ENCODE measurements at places on chromosomes 16 and 17.

DNA sequence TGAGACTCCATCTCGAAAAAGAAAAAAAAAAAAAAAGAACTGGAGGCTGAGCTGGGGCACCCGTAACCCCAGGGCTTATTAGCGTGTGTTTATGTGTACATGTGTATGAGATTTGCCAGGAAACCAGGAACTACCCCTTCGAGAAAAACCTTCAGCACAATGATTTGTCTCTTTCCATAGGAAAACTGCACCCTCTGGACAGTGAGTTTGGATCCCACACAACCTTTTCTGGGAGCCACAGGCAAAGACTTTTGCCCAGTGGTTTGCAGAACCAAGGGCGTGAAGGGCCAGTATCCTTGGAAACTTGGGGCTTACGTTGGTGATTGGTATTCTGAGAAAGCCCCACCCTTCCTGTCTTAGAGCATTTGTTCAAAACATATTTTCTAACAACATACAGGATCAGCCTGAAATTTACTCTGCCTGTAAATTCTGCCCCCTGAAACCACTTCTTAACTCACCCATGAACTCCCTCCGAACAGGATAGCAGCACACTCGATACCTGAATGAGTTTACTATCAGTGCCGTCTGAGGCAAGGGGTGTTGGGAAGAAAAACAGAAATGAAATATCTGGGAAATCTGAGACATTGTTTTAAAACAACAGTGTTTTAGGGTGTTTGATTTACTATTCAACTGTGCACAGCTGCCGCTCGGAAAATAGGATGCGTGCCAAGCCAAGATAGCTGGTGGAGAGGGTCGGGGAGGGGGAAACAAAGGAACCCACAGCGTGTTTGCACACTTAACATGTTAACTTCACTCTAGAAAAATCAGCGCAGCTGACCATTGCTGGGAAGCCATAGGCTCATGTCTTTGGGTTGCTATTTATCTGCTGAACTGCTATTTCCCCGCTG, 40.2 kb upstream of the MAF start:
- DNase-seq: no peak

GRCh38 chr17:76076765-76077583, 2.0 kb upstream of the ZACN start:
- DNase-seq: no peak

DNA sequence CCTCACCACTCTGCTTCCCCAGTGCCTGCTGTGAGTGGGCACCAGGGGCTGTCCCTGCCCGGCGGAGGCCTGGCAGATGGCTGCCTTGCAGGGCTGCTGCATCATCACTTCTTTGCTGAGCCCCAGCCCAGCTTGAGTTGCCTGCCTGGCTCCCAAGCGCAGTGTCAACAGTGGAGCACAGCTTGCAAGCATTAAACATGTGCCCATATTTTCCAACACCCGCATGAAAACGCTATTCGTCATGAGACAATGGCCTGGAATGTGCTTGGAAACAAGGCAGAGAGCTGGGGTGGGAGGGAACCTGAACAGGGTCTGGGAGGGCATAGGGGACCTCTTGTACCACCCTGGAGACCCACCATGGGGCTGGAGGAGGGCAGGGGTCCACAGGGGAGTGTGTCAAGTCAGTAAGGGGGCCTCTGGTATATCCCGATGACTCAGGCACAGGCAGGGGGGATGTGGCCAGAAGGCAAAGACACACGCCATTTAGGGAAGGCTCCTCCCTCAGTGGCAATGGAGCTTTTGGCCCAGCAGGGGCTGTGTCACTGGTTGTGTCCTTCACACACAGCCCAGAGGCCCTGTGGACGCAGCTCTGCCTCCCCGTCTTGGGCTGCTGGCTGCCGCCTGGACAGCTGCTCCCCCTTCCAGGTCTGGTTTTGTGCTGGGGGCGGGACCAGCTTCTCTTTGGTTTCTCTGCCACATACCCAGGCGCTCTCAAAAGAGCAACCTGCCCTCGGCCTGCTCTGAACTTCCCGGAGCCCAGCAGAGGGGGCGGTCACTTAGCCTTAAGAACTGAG, 17.4 kb upstream of the MTSS2 start:
- no peak for DNase-seq

GRCh38 chr16:89155184-89155679, 16.3 kb upstream of the CDH15 start:
- DNase-seq: no peak

DNA sequence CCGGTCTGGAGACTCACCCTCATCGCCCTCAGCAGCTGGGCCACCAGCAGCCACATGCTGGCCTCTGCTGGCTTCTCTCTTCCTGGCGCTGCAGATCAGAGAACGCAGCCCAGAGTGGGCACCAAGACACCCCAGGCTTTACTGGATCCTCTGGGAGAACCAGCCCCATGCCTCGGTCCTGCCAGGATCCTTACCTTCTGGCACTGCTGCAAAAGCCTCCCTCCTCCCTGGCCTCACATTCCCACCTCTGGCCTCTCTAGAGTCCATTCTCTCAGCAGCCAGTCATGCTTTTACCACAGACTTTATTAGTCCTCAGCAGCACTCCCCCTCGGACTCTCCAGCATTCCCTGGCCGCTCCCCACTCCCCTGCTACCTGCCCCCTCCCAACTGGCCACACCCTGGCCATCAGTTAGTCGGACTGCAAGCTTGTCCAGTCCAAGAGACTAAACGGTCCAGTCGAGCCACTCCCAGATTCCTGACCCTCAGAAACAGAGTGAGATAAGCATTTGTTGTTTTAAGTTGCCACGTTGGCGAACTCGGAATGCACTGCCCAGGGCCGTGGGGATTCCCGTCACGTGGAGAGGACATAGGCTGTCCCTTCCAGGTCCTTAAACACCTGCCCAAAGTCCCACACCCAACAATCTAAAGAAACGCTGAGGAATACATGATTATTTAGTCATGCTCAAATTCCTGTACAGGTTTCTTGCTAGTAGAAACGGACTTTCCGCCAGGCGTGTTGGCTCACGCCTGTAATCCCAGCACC, 5.9 kb upstream of the SPG7 start:
- no peak for DNase-seq

GRCh38 chr17:49442041-49442440, 27.4 kb upstream of the PHB1 start:
- DNase-seq: no peak

GRCh38 chr17:31680126-31680525, 178.9 kb downstream of the COPRS start:
- DNase-seq: no peak

GRCh38 chr16:67963292-67963661, 5.2 kb downstream of the SLC12A4 start:
- no peak for DNase-seq

GRCh38 chr17:7296189-7296861, 1.9 kb upstream of the YBX2 start:
- DNase-seq: peak; percentile 59

GRCh38 chr16:17518441-17518840, 47.7 kb upstream of the XYLT1 start:
- no peak for DNase-seq

GRCh38 chr16:59510008-59510424, 775.9 kb upstream of the GOT2 start:
- no peak for DNase-seq

DNA sequence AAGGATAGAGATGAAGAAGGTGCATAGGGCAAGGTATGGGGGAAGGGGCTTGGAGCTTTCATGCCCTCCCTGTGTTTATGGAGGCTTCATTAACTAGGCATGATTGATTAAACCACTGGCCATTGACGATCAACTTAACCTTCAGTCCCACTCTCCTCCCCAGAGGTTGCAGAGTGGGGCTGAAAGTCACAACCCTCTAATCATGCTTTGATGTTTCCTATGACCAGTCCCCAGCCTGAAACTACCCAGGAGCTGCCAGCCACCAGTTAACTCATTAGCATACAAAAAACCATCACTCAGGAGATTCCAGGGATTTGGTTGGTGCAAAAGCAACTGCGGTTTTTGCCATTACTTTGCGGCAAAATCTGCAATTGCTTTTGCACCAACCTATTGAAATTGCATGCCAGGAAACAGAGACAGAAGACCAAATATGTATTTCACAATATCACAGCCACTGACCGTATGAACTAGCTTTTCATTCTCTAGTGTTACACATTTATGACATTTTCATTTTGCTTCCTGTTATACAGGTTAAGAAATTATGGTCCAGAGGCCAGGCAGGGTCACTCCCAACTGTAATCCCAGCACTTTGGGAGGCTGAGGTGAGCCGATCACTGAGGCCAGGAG, 5.4 kb downstream of the GFOD2 start:
- DNase-seq: no peak

DNA sequence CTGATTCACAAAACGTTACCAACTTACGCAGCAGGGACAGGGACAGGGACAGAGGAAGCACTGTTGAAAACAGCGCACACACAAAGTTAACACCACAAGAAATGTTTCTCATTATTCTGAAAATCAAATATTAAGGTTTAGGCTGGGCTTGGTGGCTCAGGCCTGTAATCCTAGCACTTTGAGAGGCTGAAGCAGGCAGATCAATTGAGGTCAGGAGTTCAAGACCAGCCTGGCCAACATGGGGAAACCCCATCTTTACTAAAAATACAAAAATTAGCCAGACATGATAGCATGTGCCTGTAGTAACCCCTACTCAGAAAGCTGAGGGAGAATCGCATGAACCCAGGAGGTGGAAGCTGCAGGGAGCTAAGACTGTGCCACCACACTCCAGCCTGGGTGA, 4.2 kb downstream of the CYTH1 start:
- DNase-seq: no peak

DNA sequence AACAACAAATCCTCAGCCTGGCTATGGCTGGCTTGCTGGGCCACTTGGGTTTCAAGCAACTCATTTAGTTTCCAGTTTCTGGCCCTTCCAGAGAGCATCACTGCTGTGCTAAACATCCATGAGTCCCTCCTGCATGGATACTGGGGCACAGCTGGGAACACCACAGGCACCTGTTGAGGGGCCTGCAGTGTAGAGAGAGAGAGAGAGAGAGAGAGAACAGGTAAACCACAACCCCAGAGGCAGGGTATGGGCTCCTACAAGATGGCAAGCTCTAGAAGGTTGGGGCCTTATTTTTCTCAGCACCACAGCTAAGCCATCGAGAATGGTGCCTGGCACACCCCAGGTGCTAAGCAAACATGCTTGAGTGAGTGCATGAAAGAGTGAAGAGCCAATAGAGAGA, 120.3 kb downstream of the RBFOX3 start:
- DNase-seq: no peak

DNA sequence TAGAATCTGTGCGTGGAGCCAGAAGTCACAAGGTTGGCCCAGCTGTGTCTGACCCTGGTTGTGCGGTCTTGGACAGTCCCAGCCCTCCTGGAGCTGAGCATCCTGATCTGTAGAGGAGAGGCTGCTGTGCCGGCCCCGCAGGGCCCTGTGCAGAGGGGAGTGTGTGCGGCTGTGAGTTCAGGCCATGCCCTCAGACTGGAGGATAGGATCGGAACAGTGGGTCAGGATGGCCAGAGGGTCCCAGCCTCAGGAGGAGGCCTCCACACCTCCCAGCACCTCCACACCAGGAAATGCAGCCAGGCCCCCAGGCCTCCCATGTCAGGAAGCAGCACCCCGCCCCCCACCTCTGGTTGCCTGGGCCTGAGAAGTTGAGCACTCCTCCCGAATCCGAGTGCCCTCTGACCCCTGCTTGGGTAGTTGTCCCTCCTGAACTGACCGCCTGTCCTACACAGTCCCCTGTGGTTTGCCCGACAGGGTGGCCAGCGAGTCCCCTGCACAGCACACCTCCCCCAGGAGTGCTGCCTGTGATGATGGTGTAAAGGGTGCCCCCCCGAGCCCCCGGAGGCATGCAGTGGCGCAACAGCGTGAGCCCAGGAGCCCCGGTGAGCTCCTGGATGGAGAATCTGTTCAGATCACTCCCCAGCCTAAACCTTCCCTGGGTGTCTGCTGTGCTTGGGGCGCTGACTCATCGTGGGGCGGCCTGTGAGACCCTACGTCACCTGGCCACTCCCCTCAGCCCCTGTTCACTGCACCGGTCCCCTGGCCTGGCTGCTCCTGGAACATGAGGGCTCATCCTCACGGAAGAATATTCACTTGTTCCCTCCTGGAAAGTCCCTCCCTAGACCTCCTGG, 285.2 kb downstream of the SEC14L1 start:
- no peak for DNase-seq

- no peak for DNase-seq
Observed at GRCh38 chr16:80059836-80060235, 459.3 kb upstream of the MAF start.

DNA sequence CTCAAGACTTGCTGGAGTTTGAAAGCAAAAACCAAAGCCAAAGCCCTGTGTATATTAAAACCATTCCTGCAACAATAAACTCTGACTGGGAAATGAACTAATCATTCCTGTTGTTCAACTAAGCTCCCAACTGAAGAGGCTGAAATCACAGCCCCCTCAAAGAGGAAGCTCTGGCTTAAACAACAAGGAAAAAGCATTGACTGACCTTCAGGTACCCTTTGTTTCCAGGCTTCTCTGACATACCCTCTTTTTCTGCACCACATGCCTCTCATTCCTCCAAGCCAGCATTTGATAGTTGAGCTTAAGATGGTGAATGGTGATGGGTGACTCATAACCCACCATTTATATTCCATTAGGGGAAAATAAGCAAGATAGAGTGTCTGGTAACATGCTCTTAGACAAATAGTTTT, 470.9 kb upstream of the SOX9 start:
- no peak for DNase-seq

DNA sequence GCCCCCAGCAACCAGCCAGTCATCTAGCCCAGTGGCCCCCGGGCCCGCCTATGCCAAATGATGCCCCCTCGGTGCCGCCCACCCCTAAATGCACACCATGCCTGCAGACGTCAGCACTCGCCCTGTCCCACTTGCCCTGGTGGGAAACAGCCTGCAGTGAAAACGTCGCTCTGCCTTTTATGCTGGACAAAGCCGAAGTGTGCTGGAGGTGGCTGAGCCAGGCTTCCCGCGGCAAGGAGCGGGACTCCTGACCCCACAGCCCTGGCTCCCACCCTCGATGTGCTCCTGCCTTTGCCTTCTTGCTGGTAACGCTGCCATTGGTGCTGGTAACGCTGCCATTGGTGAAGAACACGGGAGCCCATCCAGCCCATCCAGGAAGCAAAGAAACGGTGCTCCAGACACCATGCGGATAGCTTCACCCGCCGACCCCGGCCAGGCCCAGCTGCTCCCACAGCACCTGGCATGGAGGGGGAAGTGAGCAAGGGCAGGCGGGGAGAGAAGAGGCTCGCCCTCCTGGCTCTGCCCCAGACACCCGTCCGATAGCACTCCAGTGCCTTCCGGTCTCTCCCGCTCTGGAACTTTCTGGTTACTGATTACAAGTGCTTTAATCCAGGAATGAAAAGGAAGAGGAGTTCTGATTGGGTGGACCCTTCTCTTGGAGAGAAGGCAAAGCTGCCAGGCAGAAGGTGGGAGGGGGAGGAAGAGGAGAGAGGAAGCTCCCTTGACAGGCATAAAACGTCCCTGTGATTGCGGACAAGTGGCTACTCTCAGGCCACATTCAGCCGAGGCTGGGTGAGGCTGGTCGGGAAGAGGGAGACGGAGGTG, 4.0 kb upstream of the BAIAP2 start:
- DNase-seq: no peak
